Activated T-cell treated with anti-CD3 and anti-CD28 coated beads for 4 hours (primary cell): ENCODE measurements at places on chromosomes 13 and 19.

DNA sequence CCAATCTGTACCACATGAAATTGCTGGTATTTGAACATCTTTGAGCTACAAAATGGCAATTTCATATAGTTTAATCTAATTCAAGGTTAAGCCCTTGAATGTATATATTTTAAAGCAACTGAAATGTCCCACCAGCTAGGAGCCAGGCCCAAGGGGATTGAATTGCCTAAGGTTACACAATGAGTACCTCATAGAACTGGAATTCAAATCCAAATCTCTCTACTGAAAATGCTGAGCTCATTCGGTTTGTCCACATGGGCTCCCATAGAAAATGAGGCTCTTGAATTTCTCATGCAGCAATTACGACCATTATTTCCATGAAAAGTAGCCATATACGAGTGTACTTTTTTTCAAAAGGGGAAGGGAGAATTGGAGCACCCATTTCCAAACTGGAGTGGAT is 31.5 kb upstream of the FNDC3A start:
- no peak for DNase-seq

GRCh38 chr13:53032849-53033248 is 4.2 kb downstream of the OLFM4 start:
- no peak for DNase-seq

GRCh38 chr19:40600570-40601133 is 517 bp upstream of the LTBP4 start:
- no peak for DNase-seq

DNA sequence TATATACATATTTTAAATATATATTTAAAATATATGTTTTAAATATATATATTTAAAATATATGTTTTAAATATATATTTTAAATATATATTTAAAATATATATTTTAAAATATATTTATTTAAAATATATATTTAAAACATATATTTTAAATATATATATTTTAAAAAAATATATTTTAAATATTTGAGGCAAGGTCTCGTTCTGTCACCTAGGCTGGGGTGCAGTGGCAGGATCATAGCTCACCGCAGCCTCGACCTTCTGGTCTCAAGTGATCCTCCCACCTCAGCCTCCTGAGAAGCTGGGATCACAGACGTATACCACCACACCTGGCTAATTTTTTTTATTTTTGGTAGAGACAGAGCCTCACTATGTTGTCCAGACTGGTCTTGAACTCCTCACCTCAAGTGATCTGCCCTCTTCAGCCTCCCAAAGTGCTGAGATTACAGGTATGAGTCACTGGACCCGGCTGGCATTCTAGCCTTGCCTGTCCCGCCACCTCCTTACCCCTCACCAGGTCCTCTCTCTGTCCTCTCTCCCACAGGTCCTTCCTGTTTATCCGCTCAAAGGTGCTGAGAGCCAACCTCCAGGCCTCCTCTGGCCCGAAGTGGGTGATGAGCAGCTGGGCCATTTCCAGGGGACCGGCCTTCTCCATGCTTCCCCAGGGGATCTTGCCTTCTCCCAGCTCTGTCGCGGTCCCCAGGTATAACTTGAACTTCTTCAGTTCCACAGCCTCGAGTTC is 564 bp downstream of the NLRP12 start:
- DNase-seq = no peak

DNA sequence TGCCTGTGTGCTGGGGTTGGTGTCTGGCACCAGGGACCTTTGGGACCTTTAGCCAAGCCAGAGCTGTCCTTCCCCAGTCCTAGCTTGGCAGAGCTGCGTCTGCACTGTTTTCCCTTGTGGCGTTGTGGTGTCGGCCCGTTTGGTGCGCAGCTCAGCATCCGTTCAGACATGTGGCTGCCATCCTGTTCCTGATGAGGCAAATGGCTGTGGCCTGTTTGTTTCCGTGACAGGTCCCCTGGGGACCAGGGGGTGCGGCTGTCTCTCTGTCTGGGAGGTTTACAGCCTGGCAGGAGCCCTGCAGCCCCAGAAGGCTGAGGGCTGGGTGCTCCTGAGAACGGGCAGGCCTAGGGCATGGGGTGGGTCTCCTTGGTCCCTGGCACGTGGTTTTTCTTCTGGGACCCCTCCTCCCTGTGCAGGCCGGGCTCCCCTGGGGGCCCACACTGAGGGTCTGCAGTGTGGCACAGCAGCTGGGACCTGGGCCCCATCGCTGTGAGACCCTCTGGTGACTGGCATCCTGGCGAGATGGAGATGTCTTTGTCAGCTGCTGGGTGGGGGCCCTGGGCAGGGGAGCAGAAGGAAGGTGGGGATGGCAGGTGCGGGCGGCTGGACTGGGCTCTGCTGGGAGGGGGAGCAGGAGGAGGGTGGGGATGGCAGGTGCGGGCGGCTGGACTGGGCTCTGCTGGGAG is 4.0 kb downstream of the SPPL2B start:
- DNase-seq = no peak

DNA sequence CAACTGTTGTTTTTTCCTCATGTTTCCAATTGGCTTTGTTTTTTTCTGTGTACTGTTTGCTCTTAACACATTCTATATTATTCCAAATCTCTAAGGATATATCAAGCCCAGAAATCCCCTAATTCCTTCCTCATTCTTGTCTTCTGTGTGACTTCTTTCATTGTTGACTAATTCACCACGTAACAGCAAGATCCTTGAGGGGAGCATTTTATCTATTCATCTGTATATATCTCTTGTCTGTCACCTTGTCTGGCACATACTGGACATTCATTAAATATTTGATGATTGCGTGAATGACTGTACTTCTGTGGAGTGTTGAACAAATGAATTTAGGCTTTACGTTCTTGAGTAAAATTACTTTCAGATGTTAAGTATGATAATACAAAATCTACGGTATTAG is 44.8 kb upstream of the OLFM4 start:
- no peak for DNase-seq

DNA sequence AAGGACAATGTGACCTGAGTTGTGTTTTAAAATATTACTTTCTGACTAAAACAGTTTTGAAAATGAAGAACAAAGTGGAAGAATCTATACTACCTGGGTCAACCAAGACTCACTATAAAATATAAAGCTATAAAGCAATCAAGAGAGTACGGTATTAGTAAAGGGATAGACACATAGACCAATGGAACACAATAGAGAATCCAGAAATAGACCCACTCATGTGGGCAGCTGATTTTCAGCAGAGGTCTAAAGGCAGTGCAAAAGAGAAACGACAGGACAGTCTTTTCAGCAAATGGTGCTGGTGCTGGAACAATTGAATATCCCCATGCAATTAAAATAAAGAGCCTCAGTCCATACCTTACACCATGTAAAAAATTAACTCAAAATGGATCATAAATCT is 224.7 kb downstream of the RGCC start:
- DNase-seq = no peak

GRCh38 chr19:21587117-21587461 is 81.7 kb downstream of the ZNF429 start:
- DNase-seq = no peak

- no peak for DNase-seq
Observed at GRCh38 chr13:36814465-36814864, 4.6 kb upstream of the RFXAP start.

DNA sequence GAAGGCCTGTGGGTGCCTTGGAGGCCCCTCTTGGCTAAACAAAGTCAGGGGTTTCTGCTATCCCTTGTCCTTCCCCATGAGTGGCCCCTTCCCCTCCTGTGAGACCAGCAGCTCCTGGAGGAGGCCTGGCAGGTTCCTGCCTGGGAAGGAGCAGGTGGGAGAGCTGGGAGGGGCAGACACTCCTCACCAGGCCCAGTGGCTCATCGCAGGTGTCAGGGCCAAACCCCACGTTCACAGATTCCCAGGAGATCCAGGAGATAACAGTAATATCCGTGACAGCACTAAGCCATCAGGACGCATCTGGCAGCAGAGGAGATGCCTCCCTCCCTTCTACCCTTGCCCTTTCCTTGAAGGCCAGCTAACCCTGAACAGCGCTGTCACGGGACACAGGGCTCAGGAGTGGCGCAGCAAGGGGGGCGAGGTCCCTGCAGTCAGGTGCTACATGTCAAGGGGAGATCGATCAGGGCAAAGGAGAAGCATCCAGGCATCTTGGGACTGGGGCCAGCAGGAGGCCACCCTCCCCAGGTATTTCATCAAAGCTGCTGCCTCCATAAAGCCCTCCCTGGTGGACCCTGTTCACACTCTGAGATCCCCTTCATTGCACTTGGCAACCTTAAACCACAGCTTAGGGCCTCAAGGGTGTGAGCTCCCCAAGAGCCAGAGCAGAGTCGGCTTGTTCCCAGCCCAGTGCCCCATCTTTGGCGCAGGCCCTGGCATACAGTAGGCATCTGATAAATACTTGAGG is 4.8 kb downstream of the CEBPA start:
- no peak for DNase-seq
